ENCODE measurements at places on chromosomes 7 and 10.

GRCh38 chr10:110413903-110414547 lies 83.7 kb upstream of the DUSP5 start:
- DNase-seq, result no peak

GRCh38 chr10:80416479-80417098 lies 8.2 kb downstream of the PRXL2A start:
- no peak for DNase-seq

- DNase-seq, result no peak
These were observed 178.7 kb upstream of the PRSS58 start for GRCh38 chr7:142436601-142437000.

- no peak for DNase-seq
These were observed 4.2 kb downstream of the PCOLCE start for GRCh38 chr7:100606313-100606712.

DNA sequence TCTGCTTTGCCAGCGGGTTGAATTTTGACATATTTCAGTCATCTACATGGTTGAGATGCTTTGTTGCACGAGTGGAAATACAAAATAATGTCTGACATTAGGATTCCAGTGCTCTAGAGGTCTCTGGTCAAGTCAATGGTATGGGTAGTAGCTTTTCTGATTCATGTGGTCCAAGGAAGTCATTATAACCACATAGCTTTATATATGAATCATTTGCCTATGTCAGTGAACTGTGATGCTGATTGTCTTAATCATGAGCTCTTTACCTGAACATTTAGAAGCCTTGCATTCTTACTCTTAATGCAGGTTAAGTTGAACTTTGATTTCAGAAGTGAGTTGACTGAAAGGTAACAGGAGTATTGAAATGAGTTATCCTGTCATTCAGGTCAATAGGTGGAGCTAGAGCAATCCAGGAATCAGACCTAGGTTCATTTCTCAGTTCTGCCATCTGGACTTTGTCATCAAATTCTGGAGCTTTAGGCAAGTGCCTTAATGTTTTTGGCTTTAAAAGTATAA lies 3.3 kb downstream of the MAPK8 start:
- DNase-seq, result no peak

- DNase-seq, result no peak
These were observed 40.2 kb upstream of the ZMIZ1 start for GRCh38 chr10:79028451-79029010.

DNA sequence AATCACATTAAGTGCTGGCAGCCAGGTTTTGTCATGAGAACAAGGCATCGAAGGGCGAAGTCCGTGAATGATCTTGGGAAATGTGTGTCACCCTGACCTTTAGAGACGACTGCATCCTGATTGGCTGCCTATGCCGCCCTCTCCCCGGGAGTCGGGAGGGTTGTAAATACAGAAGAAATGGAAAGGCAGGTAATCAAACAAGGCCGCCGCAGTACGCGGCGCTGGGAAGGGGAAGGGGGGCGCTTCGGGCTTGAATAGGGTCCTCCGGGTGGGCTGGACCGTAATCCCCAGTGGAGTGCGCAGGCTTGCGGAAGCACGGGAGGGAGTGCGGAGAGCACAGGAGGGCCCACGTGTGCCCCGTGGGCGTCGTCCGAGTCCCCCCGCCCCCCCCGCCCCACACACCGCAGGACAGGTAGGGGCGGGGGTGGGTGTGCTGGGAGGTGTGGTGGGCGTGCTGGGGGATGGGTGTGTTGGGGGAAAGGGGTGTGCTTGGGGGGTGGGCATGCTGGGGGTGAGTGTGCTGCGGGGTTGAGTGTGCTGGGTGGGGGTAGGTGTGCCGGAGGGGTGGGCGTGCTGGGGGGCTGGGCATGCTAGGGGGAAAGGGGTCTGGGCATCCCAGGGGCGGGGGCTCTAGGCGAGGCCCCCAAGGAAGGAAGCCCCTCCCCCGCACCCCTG lies 169.4 kb downstream of the ARHGAP12 start:
- peak; percentile 24 for DNase-seq

DNA sequence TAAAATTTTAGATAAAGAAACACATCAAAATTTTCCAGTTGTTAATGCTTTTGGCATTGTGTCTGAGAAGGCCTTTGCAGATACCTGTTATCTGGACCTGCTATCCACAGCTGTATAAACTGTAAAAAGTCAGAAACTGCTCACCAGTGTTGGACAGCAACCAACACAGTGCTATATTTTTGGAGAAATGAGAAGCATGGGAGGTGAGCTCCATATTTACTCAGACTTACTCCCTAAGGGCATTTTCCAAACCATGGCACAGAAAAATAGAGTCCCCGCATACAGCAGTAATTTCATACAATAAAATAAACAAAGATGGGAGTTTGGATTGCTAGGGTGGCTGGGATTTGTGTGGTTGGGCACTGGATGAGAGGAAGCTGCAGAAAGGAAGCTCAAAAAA lies 136.3 kb upstream of the GLI3 start:
- no peak for DNase-seq

DNA sequence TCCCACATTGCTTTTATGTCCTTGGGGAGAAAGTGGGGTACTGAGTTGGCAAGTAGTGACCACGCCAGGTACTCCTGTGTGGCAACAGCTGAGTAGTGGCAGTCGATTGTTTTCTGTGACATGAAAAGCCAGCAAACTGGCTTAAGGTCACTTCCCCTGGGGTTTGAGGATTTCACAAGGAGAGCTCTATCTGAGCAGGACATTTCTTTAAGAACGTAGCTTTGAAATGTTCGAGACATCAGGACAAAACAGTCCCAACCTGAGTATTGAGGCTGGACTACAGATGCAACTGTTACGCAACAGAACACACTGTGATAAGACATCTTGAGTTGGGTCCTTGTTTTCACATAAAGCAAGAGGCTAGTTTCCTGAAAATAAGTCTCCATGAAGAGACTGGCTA lies 146.7 kb upstream of the KLF14 start:
- DNase-seq, result no peak

DNA sequence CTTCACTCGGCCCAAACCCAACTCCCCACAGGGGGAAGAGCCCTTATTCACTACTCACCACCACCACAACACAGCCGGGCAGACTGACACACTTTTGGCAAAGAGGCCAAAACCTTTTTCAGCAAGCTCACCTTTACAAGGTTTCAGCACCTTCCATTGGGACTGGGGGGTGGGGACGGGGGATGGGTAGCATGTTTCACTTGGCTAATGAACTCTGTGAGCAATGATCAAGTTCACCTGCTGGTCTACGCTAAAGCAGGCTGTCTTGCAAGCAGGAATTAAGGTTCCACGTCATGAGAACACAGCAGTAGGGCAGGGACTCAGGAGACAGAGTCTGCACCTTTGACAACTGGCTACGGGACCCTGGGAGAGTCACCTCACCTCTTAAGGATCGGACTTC lies 7.0 kb downstream of the FAM53B start:
- DNase-seq, result no peak

GRCh38 chr10:3925184-3925583 lies 140.2 kb upstream of the KLF6 start:
- DNase-seq, result no peak

DNA sequence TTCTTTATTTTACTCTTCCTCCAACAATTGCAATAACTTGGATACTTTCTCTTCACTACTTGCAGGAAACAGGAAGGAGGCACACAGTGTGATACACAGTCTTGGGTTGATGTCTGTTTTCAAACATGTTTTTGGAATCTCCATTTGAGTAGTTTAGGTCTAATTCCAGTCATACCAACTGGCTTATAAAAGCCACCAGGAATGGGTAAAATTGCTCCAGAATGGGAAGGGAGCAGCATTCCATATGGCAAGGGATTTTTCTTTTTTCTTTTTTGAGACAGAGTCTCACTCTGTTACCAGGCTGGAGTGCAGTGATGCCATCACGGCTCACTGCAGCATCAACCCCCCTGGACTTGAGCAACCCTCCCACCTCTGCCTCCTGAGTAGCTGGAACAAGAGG lies 545.1 kb upstream of the GALNT17 start:
- DNase-seq, result no peak

GRCh38 chr10:73937333-73938043 lies 26.6 kb downstream of the PLAU start:
- no peak for DNase-seq

GRCh38 chr7:2010551-2011265 lies 222.0 kb downstream of the MAD1L1 start:
- DNase-seq, result no peak

GRCh38 chr7:30790356-30790755 lies 19.1 kb downstream of the MINDY4 start:
- DNase-seq, result no peak

DNA sequence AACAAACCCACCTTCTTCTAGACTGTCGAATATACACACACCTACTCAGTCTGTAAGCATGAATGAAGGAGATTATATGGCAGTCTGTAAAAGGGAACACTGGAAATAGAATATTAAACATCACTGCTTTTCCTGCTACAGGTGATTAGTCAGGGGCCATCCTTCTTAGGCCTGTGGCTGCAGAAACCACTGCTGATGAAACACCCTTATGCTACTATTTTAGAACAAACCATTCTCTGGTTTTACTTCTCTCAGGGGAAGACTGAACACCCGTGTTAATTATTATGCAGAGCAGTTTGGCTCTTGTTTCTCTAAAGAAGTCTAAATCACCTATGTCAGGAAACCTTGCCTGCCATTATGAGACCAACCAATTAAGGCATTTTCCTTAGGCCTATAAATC lies 351.1 kb upstream of the KLF6 start:
- no peak for DNase-seq

DNA sequence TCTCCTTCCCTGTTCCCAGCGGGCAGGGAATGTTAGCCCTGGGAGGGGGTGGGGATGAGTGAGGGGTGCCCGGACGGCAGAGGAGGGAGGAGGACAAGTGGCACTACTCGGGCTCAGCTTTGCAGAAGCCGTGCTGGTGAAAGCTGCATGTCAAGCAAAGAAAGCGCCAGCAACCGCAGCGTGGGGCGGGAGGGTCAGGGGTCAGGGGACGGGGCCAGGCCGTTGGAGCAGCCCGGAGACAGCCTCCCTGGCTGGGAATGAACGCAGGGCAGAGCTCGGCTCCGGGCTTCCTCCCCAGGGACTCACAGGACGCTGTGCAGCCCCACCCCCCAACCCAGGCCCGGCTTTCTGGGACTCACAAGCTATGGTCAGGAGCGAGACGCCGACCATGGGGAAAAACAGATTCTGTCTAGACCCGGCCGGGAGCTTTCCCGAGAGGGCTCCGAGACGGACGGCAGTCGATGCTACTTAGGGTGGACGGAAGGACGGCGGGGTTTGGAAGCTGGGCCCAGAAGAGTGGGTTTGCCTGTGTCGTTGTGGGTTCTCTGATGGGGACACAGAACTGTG lies 113.4 kb downstream of the VIPR2 start:
- no peak for DNase-seq

DNA sequence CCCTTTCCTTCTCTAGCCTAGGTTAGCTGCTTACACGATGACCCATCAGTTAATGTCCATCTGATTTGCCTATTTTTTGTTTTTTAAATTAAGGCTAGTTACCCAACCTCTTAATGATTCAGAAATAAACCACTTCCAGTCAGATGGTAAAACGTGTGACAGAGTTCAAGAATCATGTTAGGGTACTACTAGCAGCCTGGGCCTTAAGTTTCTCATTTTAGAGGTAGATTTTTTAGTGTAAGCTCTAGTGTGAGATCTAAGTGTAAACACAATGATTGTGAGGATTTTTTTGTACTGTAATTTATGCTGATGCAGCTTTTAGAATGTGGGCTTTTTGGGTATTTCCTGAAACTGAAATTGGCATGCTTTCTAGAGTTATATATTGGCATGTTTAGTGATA lies 130.0 kb downstream of the CDK14 start:
- DNase-seq, result no peak

DNA sequence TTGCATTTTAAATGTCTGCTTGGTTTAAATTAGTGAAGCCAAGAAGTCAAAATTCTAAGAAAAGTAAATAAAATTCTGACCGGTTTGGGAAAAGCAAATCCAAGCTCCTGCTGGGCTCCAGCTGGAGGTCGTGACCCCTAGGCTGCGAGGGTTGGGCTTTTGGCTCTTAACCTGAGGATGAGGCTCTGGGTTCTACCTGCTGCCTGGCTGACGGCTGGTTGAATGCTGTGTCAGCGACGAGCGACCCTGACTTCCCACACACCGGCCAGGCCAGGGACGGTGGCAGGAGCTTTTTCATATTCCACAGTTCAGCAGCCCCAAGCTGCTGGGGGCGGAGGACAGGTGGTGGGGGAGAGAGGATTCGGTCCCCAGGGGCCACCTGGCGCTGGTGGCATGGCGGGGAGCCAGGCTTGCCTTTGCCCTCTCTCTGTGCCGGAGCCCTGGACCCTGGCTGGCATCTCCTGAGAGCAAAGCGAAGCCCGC lies 843 bp upstream of the PLPP4 start:
- no peak for DNase-seq

DNA sequence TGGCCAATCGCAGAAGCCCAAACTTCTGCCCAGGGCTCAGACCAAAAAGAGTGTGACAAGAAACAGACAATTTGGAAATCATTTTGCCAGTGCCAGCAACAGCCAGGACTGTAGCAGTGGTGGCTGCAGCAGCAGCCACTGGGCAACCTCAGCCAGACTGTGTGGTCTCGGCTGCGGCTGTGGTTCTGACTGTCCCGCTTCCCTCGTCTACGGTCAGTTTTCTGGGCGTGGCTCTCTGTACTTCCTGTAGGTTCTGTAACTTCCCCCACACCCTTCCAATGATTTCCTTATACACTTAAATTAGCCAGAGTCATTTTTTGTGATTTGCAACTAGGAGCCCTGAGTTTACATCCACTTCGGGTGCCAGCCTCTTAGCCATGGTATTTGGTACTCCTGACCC lies 39.9 kb downstream of the CYTH3 start:
- no peak for DNase-seq

DNA sequence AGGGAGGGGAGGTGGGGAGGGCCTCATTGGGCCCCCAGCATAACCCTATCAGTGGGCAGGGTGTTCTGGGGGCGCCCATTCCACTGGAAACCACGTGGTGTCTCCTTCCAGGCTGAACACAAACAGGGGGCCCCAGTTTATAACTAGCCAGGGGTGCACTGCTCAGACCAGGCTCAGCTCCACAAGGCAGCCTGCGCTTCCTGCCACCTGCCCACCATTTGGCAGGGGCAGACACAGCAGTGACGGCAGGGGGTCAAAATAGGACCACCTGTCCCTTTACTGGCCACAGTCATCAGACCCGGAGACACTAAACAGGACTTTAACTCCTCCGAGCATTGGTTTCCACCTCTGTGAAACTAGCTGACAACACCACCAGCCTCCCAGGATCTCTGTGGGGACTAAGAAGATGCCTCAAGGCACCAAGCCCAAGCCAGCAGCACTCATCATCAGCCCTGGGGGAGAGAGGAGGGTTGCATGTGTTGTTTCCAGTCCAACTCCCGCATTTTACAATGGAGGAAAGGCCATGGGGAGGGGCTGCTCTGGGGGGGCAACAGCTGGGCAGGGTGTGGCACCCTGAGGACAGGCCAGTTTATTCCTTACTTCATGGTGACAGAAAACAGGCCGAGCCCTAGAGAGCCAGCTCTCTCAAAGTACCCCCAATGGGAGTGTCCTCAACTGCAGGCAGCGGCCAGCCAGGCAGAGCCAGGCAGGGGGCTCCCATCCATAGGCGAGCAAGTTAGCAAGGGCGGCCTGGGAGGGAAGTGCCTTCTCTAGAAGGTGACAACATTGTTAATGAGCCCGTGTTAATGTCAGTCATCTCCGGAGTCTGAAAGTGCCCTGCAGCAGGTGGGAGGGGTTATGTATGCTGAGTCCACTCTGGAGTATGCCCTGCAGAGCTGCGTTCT lies 127.6 kb downstream of the TNS3 start:
- peak; percentile 57 for DNase-seq

All from NCI-H2081 treated with DMSO at 0.1 percent for 48 hours (cell line).